ENCODE measurements at places on chromosomes 5 and 9.

- DNase-seq: no peak
These were observed 29.5 kb downstream of the ANKH start for GRCh38 chr5:14842117-14842516.

DNA sequence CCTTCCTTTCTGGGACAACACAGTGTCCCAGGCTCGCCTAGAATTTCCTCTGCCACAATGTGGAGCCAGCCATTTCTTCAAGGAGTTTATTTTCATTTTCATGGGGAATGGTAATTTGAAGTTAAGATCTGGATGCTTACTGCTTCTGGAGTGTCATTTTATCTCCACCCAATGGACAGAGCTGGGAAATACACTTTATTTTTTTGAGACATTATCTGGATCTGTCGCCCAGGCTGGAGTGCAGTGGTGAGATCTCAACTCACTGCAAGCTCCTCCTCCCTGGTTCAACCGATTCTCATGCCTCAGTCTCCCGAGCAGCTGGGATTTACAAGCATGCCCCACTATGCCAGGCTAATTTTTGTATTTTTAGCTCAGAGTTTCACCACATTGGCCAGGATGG, 12.7 kb upstream of the THG1L start:
- no peak for DNase-seq

- DNase-seq: no peak
These were observed 337.5 kb downstream of the CDH9 start for GRCh38 chr5:26700759-26701384.

- no peak for DNase-seq
These were observed 65.1 kb upstream of the SPINK5 start for GRCh38 chr5:147998704-147999103.

- DNase-seq: no peak
These were observed 167.0 kb downstream of the CAAP1 start for GRCh38 chr9:26725573-26725972.

DNA sequence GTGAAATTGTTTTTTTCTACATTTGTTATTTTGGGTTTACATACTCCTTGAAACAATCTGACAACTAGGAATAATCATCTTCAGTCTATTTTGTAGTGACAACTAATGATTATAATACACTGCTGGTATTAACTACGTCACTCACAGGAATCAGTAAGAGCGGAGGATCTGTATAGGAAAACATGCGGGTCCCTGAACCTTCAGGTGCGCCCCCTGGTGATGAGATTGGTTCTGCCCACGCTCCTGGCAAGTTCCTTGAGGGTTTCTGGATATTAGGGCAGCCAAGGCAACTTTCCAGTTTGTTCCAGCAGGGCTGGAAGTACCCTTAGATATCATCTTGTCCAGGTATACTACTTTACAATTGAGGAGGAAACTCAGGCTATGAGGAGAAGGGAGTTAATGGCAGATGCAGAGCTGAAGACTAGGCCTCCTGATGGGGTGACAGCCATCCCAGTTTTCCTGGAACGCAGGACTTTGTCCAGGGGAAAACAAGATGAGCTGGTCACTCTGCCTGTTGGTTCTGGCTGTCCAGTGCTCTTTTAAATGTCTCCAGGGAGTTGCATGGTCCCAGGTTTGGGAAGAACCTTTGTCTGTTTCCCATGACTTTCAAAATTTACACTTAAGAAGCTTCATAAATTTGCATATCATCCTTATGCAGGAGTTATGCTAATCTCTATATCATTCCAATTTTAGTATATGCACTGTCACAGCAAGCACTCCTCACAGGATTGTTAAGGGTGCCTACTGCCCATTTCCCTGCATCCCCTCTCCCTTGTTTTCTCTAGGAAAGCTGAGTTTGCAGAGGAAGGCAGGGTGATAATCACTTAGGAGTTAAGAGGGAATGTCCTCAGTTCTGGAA, 14.9 kb upstream of the WNT8A start:
- DNase-seq: no peak

DNA sequence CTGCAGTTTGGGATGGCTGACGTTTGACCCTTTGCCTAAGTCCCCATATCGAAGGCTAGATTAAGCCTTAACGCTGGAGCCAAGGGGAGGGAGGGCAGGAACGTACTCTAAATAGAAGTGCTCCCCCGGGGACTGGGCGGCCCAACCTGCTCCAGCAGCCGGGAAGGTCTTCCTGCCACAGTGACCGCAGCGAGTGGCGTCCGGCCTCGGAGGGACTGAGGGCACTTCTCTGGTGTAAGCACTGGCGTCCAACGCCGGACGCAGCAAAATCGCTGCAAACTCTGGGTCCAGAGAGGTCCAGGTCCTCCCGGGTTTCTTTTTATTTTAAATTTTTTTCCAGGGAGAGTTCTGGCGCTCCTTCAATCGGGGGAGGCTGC, 505 bp upstream of the ACER2 start:
- no peak for DNase-seq

DNA sequence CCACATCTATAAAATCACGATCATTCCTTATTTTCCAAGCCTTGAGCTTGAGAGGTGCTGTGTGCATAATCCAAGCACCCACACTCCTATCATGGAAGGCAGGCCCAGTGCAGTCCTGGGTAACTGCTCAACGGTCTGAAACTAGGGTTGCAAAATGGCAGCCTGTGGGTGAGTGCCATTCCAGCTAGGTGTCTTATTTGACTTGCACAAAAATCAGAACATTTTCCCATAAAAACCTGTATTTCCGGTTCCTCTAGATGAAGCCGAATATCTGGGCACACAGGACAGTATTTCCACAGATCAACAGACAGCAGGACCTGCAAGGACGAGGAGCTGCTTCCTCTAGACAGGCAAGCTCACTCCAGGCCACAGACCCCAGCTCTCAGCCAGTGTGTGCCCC, 588.8 kb downstream of the BNC2 start:
- DNase-seq: no peak

DNA sequence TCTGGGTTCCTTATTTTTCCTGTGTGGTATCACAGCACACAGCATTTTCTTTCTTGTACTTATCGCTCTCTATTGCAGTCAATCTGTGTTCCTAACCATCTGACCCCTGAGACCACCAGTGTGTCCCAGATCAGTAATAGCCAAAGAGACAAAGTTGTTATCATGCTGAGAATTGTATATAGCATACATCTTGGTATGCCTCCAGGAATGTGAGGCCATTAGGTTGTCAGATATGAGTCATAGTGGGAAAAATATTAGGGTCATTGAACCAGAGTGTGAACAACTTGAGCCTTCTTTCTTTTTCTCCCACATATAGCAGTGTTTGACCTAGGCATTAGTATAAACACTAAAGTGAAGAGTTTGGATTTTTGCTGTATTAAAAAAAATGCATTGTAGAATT, 106.3 kb downstream of the NDUFAF2 start:
- no peak for DNase-seq

DNA sequence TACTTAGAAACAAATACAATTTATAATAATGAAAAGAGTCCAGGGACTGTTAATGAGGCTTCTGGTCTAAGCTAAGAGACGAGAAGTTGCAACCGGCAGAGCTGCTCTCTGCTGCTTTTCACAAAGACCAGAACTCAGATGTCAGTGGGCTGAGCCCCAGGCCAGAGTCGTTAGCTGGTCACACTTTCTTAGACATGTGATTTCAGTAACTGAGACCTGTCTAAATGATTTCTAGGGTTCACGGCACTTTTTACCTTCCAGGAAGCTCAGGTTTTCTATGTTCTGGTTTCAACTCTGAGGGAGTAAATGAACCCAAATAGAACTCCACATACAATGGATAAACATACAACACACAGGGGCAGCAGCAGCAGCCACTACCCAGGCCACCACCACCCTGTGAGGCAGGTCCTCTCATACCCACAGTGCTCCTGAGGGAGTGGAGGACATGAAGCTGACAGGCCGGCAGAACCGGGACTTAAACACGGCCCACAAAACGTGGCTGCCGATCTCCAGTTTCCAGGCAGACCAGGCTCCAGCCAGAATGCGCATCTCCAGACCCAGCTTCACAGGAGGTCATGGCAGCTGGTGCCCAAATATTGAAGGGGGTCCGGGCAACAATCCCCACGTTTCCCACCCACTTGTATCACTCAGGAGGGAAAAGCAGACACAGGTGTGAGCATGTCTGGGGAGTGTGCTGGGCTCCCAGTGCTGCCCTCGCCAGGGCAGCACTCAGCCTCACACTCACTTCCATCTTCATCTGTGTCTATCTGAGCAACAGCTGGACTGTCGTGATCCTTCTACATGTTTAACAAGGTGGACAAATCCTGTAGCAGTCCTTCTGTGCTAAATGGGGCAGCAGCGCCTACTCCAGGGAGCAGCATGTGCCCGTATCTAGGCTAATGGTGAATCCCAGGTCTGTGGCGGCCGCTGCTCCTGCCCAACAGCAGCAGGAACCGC, 38.8 kb downstream of the IARS1 start:
- DNase-seq: no peak

- DNase-seq: no peak
These were observed 33.4 kb downstream of the WDR70 start for GRCh38 chr5:37412515-37412914.

DNA sequence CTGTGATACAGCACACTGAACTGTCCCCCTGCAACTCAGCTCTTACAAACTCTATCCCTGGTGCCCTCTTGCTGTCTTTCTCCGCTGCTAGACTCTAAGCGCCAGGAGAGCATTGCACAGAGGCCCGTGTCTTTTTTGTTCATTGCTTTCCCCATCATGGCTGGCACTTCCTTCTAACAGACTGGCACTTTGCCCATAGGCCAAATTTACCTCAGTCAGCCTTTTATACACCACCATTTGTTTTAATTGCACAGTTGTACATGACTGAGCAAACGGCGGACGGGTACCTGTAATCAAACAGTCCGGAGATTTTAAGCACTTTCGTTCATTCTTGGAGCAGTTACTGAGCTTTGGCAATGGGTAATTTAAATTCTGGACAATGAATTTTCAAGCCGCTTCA, 102.2 kb upstream of the CLINT1 start:
- no peak for DNase-seq

- DNase-seq: no peak
These were observed 576.5 kb upstream of the EDIL3 start for GRCh38 chr5:84961193-84961592.

DNA sequence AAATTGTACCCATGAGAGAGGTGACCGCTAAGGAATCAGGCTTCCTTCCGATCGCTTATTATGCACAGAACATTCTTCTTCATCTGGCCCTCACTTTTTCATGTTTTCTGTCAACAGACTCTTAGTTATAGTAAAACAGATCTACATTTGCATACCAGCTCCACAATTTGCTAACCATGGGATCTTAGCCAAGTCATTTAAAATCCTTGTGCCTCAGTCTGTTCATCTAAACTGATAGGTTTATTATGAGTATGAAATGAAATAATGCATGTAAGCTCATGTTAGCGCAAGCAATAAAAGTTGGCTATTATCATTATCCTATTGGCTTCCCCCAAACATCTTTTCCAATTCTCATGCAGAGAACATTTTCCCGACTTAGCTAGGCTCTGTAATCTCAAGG, 42.3 kb downstream of the FGF1 start:
- DNase-seq: no peak

- no peak for DNase-seq
These were observed 182.3 kb downstream of the CFAP90 start for GRCh38 chr5:7668627-7669026.

DNA sequence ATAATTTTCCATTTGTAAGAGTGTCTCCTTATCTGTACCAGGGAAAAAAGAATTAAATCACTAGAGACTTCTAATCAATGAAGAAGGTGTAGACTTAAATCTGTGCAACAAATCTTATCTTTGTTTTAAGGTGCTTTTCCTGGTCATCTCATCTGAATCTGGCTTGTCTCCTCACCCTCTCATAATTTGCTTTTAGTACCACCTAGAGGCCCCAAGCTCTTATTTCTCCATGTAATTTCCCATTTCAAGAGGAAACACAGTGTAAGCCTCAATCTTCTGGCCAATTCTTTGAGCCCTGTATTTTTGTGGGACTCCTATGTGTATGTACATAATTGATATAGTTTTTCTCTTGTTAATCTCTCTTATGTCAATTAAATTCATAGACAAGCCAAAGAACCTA, 1975.3 kb upstream of the CDH6 start:
- DNase-seq: no peak

DNA sequence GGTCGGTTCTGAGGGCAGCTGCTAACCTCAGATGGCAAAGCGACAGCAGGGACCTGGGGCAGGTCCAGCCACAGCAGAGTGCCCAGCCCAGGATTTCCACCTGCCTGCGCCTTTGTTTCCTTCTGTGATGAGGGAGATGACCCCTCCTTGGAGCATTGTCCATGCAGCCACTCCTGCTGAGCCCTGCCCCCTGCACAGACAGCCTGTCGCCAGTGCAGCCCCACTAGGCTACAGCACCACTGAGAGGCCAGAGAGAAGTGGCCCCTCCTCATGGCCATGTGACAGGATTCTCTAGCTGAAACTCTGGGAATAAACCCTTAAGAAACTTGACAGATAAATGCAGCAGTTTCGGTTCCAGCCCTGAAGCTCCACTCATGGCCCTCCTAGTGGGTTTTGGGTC, 10.5 kb upstream of the MRNIP start:
- DNase-seq: peak; percentile 18

DNA sequence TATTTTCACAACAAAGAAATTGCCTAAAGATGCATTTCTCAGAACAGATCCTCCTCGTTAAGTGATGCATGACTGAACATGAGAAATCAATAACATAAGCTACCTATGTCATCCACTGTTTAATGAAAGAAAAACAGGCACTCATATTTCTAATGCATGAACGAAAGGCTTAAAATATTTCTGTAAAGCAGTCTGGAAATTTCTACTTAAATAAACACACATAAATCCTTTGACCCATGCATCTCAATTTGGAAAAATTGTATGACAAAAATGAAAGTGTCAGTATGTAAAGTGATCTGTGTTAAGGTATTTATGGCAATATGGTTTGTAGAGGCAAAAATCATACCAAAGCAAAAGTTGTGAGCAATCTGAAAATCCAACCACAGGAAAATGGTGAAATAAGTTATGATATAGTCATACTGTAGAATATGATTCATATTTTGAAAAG, 399.2 kb upstream of the GRAMD2B start:
- no peak for DNase-seq

DNA sequence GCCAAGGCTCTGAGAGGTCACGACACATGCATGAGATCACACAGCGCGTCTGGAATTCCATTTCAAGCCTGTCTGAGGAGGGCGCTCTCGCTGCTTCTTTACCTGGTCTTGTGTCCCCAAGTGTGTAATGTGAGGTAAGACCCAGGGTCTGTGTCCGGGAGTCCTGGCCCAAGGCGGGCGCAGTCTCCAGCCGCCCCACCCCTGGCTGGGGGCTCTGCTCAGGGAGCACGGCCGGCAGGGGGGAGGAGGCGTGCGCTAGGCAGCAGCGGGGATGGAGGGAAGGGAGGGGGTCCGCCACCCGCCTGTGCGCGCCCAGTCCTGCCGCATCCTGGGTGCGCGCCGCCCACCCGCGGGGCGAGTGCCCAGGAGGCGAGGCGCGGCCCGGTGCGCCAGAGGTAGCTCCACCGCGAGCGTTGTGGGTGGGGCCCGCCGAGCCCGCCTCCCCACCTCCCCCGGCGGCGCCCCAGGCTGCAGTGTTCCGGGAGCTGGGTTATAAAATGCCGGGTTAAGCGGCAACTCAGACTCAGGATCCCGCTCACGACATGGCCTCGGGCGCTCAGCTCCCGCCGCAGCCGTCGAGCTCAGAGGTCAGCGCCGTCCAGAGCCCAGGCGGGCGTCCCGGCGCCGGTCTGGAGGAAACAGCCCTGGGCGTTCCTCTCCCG, at the start of gene CCNI2:
CCNI2 (plus strand) TSS at position 473 of the 662 bp plus-strand sequence; CDS start at position 543, 70 bp downstream.
- DNase-seq: no peak
